Right forelimb (tissue), 1 donor: ENCODE measurements at places on chromosomes 4 and X.

- no peak for DNase-seq
Measured at GRCh38 chr4:43014256-43014655, 121.7 kb downstream of the GRXCR1 start.

DNA sequence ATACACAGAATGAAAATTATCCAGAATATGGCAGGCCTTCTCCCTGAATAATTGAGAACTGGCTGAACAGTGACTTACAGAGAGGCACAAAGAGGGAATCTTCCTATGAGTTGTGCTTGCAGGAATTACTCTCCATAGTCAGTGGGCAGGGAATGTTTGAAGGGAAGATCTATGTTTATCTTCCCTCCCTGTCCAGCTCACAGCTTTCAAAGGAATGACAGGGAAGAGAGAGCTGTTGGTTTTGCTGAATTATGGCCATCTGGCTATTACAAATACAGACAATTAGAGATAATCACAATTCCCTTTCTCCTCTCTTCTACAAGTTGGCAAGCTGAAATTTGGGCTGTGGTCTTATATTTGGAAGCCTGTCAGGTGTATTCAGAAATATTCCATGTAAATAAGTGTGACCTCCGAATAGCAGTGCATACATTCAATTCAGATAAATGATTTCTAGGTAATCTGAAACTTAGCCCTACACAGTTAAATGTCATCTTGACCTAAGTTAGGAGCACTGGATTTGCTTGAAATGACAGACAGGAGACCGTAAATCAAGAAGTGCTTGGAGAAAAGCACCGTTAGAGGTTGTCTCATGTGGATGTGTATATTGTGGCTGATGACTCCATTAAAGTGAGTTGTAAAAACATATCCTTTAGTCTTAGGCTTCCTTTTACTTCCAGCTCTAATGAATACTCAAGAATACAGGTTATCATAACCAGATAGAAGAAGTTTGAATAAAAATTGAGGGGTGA is 136.8 kb downstream of the C4orf33 start:
- DNase-seq = no peak

GRCh38 chr4:66885501-66886165 is 659.7 kb downstream of the CENPC start:
- no peak for DNase-seq

- DNase-seq = no peak
Measured at GRCh38 chr4:24768006-24768405, 27.4 kb upstream of the SOD3 start.

DNA sequence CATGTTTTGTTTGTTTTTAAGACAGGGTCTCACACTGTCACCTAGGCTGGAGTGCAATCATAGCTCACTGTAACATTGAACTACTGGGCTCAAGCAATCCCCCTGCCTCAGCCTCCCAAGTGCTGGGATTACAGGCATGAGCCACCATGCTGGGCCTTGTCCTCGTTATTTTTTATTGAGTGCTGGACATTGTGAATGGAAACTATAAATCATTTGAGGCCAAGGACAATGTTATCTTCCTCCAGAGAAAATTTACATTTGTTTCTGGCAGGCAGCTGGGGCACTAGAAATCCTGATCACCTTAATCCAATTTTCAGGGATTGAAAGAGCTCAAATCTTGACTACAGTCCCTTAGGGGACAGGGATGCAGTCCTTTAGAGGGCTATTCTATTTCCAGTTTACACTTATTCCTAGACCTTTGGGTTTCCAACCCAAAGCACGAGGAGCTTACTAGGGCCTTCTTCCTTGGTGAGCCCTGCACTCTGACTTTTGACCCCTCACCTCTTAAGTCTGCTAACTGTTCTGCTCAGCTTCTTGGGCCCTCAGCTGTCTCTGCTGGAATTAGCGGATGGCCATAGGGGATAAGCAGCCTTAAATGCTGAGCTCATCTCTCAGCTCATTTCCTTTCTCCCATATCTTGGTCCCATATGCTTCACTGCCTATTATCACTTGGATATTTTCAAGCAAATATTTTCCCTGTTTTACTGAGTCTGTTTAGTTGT is 23.0 kb upstream of the PDZD4 start:
- no peak for DNase-seq

DNA sequence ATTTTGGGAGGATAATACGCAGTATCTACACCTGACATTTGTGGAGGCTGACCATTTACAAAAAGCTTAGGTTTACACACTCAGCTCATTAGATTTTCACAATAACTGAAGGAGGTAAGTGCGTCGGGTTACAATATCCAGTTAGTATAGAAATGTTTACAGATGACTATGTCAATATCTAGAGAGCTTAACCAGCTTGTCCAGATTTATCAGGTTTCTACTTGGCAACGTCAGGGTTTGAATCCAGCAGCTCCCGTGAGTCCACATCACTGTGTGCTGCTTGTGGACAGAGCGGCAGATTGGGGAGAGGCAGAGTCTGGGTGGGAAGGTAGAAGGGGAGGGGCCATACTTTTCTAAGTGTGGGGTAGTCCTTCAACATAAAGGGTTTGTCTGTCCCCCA is 28.3 kb downstream of the ARHGAP10 start:
- DNase-seq = no peak

GRCh38 chr4:42915484-42915883 is 23.0 kb downstream of the GRXCR1 start:
- DNase-seq = no peak

DNA sequence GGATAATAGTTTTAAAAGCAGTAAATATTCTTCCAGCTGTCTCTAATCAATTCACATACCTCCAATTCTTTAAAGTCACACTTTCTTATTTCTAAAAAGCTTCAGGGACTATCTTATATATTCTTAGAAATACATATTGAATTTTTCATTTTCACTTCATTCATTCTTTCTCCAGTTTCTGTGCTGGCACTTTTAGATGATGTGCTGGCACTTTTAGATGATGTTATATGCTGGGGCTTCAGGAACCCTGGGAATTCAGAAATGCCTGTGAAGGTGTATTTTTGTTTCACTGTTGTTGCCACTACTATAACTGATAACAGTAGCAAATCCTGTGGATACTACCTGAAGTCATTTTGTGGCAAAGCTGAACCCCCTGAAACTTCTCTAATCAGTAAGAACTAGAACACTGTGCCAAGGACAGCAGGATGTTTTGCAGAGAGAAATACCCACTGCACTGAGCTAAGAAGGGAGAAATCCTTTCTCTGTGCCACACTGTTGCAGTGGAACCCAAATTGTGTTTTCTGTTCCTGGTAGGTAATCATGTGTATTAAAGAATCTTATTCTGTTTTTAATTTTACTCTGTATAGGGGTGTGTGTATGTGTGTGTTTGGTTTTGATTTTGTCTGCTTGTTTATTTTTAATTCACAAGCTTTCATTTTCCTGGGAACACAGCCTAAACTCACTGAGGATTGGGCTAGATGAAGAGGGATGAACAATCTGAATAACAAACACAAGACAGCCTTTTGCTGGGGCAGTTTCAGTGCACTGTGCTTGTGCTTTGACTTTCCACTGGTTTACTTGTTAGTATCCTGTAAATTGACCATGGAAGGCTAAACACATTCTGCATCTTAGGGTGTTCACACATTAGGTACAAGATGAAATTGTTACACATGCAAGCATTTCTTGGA is 898.3 kb downstream of the CCSER1 start:
- no peak for DNase-seq
